ENCODE measurements at places on chromosomes 2 and 18. TPM values are rescaled to one million over a fixed set of nuclear protein-coding genes. Genes with fewer than 3 reads are reported as not detected.

The CDK15 gene
- not detected for total RNA-seq

The SCN9A gene
- not detected for total RNA-seq

The TACR1 gene
- not detected for total RNA-seq

The TGOLN2 gene
- total RNA-seq: 92.2 TPM

The LHCGR gene
- total RNA-seq: not detected

The VAMP5 gene
- total RNA-seq: 68.0 TPM

The HOXD9 gene
- not detected for total RNA-seq

The SIX2 gene
- total RNA-seq: not detected

The ERICH2 gene
- total RNA-seq: not detected

DNA sequence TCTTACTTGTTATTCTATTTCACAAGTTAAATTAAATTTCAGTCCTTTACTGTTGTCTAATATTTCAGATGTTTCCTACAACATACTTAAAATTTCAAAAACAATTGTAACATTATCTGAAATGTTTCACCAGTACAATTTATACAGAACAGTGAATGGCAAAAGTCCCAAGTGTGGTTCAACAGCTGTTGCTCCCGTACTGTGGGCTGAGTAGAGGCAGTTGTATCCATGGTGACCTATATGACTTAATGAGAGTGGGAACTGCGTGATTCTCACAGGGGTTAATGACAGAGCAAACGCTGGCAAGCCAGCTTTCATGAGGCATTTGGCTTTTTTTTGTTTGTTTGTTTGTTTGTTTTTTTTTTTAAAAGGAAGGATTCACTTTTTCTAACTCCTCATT is 5.3 kb upstream of the PLCL1 start:
- DNase-seq: no peak

- DNase-seq: no peak
Observed at GRCh38 chr2:117856415-117857210, 42.1 kb downstream of the DDX18 start.

- no peak for DNase-seq
Observed at GRCh38 chr2:73004466-73004865, 67.0 kb downstream of the SFXN5 start.

- no peak for DNase-seq
Observed at GRCh38 chr2:80311304-80311703, 6.8 kb upstream of the LRRTM1 start.

- DNase-seq: no peak
Observed at GRCh38 chr2:28694364-28694763, 57.3 kb upstream of the PPP1CB start.

DNA sequence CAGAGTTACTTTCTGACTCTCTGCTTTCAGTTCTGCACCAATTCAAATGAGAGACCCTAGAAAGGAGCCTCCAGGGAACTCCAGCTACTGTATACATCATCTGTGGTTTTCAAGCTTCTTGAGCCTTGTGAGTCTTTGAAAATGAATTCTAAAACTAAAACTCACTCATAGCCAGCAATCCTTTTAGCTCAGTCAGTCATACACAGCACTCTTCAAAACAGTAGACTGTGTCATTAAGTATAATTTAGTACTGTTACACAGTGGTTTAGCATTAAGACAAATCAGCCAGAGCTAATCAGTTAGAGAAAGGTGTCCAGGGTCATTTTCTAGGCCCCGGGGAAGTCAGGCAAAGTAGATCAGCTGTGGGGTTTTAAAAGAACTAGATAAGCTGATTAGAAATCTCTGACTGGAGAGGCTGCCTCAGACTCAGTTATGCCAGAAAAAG is 322.1 kb upstream of the THUMPD2 start:
- DNase-seq: no peak

GRCh38 chr2:54845514-54845913 is 122.1 kb downstream of the EML6 start:
- no peak for DNase-seq

- no peak for DNase-seq
Observed at GRCh38 chr2:159444754-159445153, 158.3 kb upstream of the WDSUB1 start.
